ENCODE measurements at places on chromosomes 5 and 9.

GRCh38 chr5:42285230-42285629 is 138.0 kb upstream of the GHR start:
- DNase-seq: no peak

DNA sequence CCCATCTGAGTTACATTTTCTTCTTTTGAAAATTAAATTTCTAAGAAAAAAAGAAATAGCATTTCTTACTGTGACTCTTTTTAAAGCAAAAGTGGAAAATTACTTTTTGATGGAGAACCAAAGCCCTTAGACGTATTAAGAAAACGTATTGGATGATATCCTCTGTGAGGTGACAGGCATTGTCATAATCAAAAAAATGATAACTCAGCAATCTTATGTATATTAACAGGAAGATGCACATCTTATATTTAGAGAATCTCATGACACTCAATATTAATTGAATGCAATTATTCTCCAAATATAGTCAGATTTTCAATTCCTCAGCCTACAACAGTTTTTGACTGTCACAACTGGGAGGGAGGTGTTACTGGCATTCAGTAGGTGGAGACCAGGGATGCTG is 25.1 kb downstream of the FGF10 start:
- no peak for DNase-seq

GRCh38 chr5:57298985-57299491 is 125.2 kb downstream of the GPBP1 start:
- peak; percentile 7 for DNase-seq

DNA sequence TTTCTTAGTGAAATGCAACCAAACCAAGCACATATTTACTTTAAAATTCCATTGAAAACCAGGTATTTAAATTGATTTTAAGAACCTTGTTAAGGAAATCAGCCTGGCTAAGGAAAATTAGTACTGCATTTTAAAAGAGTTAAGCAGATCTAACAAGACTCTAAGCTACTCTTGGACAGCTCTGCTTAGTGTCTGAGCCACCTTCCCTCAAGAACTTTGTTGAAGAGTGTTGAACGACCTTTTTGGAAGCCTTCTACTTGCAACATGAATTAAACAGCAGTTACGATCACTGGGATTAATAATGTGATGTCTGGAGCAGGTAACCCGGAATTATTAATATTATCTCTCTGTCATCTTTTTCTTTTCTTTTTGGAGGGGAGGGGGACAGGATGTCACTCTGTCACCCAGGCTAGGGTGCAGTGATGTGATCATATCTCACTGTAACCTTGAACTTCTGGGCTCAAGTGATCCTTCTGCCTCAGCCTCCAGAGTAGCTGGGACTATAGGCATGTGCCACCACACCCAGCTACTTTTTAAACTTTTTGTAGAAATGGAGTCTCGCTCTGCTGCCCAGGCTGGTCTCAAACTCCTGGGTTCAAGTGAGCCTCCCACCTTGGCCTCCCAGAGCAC is 74.7 kb downstream of the ANKRD55 start:
- no peak for DNase-seq

DNA sequence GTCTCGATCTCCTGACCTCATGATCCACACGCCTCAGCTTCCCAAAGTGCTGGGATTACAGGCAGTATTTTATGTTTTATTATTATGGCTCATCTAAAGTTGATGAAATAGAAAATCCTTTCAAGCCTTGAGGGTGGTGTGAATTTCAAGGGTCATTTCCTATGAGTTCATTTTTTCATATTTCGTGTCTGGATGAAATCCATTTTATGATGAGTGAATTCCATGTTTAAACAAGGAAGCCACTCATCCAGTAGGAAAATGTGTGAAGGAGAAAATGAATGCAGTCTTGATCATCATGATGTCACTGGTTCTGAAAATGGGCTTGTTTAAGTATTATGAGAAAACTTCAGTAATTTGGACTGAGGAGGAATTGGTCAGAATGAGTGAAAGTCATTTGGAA is 74.6 kb upstream of the ZSWIM6 start:
- no peak for DNase-seq

DNA sequence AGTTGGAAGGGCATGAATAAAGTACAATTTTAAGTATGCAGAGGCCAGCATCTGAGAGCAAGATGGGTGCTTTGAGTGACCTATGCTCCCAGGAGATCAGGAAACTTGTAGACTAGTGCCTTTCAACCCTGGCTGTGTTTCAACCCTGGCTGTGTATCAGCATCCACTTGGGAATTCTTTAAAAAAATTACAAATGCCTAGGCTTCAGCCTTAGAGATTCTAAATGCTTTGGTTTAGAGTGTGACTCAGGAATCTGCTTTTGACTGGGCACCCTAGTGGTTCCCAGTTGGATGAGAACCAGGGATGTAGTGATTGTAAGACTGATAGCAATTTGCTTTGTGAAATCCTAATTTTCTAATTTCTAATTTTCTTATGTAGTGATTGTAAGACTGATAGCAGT is 65.6 kb downstream of the RALGPS1 start:
- DNase-seq: no peak

DNA sequence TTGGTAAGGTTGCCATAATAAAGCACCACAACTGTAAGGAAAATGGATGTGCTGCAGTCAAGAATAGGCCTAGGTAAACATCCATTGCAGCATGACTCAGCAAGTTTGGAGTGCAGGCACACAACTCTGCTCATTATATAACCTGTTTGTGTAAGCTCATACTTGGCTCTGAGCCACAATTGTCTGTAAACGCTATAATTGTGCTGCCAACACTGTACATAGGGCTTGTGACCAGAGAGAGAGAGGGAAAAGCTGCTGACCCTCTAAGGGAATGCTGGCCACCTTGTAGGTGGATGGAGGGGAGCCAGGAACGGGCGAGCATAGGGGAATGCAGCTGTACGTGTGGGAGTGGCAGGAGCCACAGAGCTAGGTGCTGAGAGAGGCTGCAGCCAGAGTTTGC is 2186.5 kb upstream of the ACO1 start:
- no peak for DNase-seq

DNA sequence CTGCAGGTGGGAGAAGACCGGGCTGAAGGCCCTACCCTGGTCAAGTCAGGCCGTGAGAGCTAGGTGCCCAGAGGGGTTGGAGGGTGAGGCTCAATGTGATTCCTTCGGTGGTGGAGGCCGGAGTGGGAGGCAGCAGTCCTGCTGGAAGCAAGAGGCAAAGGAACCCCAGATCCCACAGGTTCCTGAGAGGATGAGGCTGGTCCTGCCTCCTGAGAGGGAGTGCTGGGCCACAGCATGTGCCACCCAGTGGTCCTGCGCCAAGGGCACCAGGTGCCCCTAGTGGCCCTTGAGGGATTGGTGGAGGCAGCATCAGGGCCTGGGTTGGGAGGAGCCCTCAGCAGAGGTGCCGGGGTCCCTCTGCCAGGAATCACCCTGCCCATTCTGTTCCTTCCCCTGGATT is 59.1 kb downstream of the BARX1 start:
- no peak for DNase-seq

DNA sequence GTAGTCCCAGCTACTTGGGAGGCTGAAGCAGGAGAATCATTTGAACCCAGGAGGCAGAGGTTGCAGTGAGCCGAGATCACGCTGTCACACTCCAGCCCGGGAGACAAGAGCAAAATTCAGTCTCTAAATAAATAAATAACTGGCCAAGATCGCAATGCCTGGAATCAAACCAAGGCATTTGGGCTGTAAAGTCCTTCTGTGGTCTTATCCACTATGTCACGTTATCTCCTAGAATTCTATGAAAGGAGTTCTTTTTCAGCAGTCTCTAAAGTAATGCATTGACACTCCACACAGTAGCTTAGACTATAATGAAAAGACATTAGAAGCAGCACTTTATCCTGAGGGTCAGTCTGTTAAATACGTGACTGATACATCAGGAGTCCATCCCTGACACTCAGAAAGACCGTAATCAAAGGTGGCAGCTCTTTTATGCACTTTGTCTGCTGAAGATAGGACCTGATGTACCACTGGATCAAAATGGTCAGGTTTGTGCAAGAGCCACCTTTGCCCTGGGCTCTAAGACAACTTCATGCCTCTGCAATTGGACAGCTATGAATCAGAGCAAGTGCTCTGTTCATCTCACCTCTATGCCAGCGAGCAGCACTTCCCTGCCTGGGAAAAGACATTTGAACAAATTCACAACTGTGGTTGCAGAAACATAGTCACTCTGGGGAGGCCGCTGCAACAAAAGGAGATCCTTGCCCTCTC is 31.7 kb upstream of the GNA14 start:
- no peak for DNase-seq

DNA sequence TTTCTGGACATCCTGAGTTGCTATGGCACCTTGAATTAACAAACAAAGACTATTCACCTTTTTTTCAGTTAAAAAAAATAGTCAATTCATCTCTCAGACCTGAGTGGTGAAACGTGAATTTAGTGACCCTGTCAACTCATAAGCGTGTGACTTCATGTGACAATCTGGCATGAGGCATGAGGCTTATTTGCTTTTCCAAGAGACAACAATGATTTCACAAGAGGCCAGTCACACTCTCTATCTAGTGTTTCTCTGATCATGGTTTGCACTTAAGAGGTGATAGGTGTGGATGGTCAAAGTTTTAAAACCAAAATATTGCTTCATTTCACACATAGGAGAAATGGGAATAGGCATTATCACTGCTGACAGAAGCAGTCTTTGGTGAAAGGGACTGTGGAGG is 559.6 kb upstream of the ACO1 start:
- DNase-seq: no peak

DNA sequence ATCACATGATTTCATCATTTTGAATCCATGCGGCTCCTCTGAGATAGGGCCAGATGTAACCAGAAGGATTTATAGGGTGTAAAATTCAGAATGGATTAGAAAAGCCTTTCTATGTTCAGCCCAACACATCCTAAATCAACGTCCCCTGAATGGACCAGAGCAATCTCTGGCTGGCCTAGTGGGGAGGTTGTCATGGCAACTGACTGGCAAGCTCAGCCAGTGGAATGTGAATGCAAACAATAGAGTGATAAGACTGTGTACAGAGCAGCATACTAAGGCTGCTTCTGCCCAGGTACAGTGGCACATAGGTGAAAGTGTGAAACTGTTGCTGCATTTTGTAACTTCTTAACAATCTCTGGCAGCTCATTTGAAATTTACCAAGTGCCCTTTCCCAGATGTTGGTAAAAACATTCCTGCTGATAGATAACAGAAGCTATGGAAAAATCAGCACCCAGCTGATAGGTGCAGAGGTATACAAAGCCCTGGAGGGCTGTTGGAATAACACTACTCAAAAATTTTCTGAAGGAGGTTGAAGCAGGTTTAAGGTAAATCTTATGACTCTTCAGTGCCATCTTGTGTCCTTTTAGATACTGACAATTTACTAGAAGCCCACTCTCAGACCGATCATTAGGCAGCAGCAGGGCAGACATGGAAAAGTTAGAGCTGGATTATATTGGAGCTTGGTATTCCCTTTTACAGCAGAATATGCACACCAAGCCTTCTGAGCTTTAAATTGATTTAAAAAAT is 267.2 kb downstream of the RAB3C start:
- no peak for DNase-seq

GRCh38 chr5:39898731-39899130 is 474.0 kb upstream of the DAB2 start:
- no peak for DNase-seq

DNA sequence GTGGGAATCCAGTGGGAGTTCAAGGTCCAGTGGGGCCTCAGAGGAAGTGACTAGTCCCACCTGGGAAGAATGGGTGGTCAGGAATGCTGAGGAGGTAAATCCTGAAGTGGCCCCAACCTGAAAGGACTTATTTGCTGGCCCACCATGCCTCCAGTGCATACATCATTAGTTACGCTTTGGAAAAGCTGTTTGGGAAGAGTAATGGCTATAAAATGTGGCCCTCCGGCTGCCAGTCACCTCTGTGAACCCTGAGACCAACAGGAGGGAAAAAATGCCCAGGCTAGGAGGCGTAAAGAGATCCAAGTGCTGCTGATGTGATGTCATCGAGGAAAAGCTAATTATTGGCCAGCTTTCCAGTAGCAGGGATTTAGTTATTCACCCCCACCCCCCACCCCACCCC is 2.7 kb upstream of the SLC26A2 start:
- no peak for DNase-seq

GRCh38 chr5:150672237-150672883 is 11.3 kb downstream of the MYOZ3 start:
- no peak for DNase-seq

GRCh38 chr9:111063332-111063731 is 25.1 kb upstream of the LPAR1 start:
- no peak for DNase-seq

DNA sequence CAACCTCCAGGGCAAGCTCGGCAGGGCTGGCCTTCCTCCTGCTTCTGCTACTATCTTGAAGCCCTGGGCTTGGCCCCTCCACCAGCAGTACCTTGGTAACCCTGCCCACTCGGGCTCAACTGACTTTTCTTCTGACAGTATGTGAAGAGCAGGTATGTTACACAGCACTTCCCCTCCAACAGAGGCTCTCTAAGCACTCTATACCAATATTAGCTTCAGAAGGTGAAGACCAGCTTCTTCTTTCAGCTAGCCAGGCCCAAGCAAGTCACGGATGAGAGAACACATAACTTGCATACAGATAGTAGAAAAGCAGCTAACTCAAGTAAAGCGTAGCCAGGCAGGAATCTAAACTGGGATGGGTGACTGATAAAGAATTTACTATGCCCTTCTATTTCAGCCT is 64.3 kb downstream of the FEM1C start:
- DNase-seq: no peak

DNA sequence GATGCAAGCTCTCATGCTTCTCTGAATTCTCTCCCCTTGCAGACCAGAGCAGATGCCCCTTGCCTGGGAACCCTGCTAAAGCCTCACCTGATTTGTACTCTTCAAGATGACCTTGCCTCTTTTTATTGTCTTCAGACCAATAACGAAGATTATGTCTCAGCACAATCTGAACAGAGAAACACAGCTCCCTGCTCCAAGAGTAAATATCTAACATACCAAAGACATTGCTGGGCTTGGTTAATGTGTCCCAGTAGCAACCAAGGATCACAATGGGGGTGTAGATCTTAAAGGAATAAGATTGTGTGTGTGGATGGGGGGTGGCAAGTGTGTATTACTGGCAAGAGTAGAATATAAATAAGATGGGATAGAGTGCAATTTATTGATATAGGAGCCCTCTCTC is 67.6 kb upstream of the LHFPL2 start:
- no peak for DNase-seq

DNA sequence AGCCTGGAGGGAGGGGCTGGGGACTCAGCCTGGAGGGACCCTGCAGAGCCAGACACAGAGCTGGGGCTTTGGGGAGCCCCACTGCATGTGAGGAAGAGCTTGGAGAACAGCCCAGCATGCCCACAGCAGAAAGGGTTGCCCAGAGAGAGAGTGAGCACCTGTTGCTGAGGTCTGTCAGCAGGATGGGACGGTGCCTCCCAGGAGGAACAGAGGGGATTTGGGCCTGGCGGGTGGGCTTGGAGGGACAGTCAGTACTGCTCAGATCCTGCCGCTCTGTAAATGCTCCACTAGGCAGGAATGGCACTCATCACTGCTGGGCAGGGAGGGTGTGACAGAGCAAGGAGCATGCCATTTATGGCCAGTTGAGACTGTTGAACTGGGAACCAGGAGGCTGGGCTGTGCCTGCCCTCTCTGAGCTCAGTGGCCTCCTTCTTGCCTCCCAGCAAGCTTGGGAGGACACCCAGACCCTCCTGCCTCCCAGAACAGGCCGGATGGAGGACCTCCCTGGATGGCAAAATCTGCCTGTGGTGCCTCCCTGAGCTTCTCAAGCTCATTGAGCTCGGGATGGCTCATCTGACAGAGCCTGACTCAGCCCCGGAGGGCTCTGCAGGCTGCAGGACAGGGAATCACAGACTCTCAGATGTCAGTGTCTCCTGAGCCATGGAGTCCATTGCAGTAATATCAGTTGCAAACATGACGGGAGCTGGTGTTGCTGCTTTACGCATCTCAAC is 786 bp upstream of the HRCT1 start:
- DNase-seq: no peak

- no peak for DNase-seq
Measured at GRCh38 chr5:16313761-16314160, 134.2 kb upstream of the MARCHF11 start.
